Eye (tissue), 1 donor: ENCODE measurements at places on chromosomes 2 and 18.

GRCh38 chr2:58065248-58065647 is 18.6 kb downstream of the VRK2 start:
- DNase-seq: no peak

DNA sequence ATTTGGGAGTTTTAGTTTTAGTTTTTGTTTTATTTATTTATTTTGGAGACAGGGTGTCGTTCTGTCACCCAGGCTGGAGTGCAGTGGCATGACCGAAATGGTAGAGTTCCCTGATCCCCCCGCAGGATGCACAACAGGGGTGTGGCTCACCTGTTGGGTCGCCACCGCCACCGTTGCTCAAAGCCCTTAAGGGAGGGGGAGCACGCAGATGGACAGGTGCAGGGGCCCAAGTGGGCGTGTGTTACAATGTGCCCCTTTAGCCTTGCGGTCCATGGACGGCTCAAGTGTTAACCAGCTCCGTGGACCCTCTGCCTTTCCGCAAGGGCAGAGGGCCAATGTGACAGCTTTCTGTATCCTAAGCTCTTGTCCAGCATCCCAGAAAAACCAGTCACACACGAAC is 61.4 kb upstream of the REL start:
- DNase-seq: no peak

GRCh38 chr18:22822024-22822423 is 111.1 kb upstream of the RBBP8 start:
- DNase-seq: peak; percentile 51

DNA sequence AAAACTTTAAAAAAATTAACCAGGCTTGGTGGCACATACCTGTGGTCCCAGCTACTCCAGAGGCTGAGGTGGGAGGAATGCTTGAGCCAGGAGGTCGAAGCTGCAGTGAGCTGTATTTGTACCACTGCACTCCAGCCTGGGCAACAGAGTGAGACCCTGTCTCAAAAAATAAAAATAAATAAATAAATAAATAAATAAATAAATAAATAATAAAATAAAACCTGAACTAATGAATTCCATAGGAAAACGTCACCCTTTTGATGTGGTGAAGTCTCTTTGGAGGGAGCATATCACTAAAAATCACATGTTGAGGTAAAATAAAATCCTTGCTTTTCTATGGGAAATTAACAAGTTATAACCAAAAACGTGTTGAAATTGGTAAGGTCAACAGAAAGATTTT is 29.6 kb upstream of the ITGAV start:
- DNase-seq: no peak

DNA sequence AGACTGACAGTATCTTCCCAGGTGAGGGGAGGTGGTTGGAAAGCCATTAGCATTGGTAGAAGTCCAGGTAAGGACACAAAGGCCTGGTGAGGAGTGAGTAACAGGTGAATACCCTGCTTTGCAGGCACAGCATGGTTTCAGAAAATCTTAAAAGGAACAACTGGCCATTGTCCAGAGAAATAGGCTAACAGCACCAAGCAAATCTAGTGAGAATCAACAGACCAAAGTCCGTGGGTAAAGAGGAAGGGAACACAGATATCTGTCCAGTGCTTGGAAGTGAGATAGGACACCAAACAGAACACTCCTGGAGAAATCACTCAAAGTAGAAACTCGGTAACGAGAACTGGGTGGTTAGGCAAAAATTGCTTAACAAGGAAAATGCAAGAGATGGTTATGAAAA is 88.8 kb upstream of the RPRM start:
- DNase-seq: no peak

DNA sequence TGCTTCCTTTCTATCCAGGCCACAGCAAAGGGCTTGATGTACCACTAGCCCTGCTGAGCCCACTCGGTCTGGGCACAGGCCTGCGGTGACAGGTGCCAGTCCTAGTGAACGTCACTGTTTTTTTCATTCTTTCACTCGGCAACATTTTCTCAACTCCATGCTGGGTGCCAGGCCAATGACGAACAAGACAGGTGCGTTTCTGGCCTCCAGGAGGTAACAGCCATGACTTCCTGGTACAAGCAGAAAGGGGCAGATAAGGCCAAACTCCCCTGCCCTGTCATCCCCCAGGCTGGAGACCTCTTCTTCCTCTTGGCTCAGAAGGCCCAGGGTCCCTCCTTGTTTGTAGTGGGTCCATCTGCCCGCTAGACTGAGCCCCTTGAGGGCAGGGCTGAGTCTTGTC is 55.7 kb upstream of the OTOF start:
- no peak for DNase-seq

DNA sequence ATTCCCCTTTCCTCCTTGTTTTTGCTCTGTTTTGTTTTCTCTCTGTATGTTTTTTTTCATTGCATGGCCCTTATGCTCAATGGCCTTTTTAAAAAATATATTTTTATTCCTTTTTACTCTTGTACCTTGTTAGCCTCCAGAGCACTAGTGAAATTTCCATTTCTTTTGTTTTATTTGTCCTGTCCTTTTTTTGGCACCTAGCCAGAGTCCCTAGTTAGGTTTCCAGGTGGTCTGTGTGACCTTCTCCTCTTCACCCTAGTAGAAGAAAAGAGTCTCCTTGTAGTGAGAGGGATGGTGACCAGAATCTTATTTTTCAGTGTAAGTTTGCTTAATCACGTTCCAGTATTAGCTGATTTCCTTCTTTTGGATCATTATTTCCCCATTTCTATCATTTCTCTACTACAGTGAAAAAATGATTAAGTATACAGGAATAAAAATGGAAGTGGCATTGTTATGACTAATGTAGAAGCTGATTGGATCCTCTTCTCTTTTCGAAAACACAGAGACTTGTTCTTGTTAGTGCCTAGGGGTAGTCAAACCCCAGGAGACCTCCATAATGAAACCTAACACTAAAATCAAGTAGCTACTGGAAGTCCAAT is 65.9 kb downstream of the NBEAL1 start:
- DNase-seq: no peak

- DNase-seq: no peak
Observed at GRCh38 chr2:97769711-97770110, 56.3 kb downstream of the ZAP70 start.

GRCh38 chr2:225771701-225772100 is 372.2 kb downstream of the NYAP2 start:
- no peak for DNase-seq

GRCh38 chr2:8994386-8994785 is 9.1 kb downstream of the MBOAT2 start:
- no peak for DNase-seq

DNA sequence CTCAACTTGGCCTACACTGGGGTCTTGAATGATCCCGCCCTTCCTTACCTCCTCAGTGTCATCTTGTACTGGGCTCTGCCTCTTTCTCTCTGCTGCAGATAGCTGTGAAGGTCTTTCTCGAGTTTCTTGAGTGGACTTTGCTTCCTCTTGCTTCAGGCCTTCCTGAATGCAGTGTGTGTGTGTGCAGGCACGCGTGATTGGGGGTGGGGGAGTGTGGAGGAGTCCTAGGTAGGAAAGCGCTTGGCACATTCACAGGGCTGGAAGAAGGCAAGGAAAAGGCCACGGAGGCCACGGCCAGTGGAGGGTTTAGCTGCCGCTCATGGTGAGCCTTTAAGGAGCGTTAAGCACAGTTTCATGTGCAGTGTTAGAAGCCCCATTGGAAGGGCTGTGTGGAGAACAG is 5.5 kb downstream of the RALB start:
- no peak for DNase-seq

- DNase-seq: no peak
Observed at GRCh38 chr2:144703852-144704708, 184.2 kb upstream of the ZEB2 start.

- no peak for DNase-seq
Observed at GRCh38 chr2:7952046-7952745, 729.7 kb upstream of the ID2 start.

DNA sequence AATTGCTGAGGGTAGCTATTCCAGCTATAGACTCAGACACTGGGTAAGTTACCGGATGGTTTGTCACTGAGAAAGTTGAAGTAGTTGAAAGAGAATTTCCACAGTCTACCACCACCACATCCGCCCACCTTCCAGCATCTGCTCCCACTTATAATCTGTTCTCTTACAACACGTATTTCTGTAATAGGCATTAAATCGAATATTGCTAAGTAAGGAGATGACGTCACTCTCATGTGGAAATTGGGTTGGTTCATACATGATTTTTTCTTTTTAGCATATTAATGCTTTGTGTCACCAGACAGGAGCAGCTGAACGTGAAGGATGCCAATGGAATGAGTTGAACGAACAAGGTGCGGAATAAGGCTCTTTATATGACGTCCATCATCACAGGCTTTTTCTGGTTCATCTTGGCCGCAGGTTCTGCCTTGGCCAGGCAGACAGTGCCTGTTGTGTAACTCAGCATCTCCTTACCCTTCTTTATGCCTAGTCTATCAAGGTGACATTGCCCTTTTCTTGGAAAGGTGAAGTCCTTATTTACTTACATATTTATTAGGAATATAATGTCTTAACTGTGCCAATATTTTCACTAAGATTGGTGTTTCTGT is 45.9 kb downstream of the THUMPD2 start:
- DNase-seq: no peak

- no peak for DNase-seq
Observed at GRCh38 chr2:225004597-225004996, 37.7 kb downstream of the DOCK10 start.

GRCh38 chr18:32803568-32803967 is 30.7 kb upstream of the KLHL14 start:
- peak; percentile 90 for DNase-seq

GRCh38 chr2:231987124-231987727 is 25.7 kb downstream of the DIS3L2 start:
- peak; percentile 69 for DNase-seq

DNA sequence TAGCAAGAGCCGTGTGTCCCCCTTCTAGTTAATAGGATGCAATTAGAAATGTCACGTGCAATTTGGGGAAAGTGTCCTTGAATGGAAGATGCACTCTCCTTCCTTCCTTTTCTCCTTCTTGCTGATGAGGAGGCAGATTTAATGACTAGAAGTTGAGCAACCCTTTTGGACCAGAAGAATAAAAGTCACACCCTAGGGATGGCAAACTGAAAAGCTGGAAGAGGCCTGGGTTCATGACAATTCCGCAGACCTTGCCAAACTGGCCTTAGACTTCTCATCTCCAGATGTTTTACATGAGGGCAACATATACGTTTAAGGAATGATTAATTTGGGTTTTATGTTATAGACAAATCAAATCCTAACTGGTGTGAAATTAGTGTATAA is 38.6 kb upstream of the NCOA1 start:
- peak; percentile 48 for DNase-seq

DNA sequence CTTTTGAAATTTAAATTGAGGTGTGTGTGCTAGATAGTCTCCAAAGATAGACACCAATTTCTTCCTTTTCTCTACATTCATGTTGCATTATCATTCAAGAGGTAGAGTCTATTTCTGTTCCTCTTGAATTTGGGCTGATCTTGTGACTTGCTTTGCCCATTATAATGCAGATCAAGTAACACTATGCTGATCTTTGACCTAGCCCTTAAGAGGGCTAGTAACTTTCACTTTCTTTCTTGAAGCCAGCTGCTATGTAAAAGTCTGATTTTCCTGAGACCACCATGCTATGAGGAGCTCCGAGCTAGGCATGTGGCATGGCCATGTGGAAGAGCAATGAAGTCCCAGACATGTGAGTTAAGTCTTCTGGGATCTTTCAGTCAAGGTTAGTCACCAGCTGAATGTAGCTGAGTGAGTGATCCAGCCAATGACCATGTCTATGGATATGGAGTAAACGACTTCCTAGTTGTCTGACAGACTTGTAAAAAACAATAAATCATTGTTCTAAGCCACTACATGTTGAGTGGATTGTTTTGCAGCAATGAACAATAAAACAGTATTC is 189.4 kb upstream of the CWC22 start:
- no peak for DNase-seq

DNA sequence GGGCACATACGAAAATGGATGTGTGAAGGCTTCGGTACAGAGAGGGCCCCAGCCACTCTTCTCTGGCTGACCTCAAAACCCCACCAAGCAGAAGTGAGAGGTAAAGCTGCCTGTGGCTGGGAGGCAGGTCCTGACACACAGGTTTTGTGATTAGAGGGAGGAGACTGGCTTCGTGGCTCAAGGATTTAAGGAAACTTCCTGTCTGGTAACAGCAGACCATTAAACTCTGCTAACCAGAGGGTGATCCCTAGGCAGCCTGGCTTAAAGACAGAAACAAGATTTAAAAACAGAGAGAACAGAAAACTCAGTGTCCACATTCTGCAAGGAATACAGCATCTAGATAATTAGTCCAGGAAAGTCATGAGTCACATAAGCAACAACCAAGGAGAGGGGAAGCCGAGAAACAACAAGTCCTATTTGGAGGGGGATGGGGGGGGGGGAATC is 101.9 kb downstream of the NFATC1 start:
- DNase-seq: no peak

GRCh38 chr2:107545066-107545465 is 281.6 kb upstream of the RGPD4 start:
- no peak for DNase-seq

DNA sequence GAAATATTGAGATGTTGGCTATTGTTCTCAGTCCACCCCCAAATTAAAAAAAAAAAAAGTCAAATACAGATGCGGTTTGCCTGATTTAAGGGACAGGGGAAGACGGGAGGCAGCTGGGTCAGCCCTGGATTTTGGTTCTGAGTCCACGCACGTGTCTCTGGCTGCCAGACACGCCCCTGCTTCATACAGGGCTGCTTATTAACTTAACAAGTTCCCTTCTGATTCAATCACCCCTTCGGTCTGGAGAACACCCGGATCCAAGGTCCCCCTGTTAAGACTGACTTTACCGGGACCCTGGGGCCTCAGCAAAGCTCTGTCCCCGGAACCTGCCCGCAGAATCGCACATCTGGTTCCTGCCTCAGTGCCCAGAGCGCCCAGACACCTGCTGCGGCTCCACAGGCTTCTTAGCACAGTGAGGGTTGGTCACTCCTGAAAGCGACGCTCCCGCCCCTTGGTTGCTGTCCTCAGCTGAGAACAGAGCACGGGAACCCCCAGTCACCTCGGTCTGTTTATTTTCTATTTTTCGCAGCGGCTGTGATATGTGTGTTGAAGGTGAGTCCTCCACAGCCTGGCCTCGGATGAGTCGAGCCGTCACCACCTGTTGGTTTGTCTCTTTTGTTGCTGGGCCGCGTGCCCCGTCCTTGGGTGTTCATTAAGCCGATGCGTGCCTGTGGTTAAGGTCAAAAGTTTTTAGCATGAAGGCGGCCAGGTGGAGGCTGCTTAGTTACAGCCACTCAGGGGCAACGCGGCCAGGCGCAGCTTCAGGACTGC is 57.2 kb downstream of the RTP5 start:
- DNase-seq: no peak

- DNase-seq: no peak
Observed at GRCh38 chr2:190328573-190329147, 9.0 kb upstream of the HIBCH start.

GRCh38 chr2:74760875-74761630 is 72.9 kb upstream of the HK2 start:
- DNase-seq: no peak
